ENCODE measurements at places on chromosomes 4 and X.

DNA sequence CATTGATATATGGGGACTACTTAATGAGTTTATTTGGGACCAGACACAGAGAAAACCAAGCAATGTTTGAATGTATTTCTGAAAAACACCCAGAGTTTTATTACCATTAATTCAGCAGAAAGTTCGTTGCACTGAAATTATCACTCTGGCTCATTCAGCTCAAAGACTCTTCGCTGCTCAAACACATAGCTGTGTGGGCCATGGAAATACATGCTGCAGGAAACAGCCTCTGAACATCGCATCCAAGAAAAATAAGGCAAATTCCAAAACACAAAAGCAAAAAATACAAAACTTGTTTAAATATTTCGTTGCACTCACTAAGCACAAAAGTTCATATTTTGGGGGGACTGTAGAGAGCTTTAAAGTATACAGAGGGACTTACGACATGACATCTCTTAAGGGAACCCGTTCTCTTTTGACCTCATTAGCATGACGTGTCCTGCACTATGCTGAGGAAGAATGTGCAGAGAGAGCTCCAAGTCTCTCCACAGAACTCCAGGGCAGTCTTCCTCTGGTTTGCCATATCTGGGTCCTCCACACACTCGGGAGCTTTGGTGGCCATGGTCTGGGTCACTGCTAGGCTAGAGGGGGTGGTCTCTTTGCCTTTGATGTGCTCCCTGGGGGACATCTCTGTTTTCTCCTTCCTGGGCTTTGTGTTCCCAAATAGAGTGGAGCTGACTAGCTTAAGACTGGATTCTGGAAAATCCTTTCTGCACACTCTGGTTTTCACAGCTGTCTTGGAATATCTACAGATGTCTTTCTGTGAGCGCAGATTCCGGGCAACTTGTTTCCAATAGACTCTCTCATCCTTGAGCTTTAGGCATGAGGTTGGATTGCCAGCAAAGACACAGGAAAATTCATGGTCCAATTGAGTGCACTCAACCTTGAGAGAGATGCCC lies 2.8 kb downstream of the FGFBP1 start:
- no peak for DNase-seq

DNA sequence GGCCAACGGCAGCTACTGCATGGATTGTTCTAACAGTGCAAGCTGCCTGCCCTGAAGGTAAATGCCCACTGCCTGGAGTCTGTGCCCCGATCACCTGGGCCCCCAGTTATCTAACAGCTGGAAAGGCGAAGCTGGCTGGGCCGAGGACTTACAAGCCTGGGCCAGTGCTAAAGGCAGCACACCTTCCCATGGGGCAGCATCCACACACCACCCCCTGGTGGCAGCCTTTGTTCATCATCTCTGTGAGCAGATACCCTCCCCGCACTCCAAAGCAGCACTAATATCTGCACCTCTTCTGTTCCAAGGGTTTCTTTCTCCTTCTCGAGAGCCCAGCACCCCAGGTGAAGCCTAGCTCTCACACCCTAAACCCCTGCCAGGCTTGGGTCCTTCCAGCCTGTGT lies 7.6 kb downstream of the SLC2A9 start:
- DNase-seq = peak; percentile 60

DNA sequence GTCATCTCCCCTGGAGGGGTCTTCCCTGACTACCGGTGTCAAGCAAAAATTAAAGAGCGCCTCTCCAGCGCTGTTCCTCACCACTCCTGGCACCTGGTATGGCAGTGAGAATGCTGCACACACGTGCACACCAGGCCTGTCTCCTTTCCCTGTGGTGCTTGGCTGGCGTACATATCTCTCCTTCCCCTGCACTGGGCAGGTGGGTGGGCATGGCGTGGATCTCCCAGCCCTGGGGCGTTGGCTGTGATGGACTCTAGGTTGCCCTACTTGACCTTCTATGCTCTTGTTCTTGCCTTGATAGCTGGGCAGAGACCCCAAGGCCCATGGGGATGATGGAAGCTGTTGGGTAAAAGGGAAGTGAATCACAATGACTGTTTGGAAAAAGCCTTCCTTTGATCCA lies 109.2 kb downstream of the CLNK start:
- no peak for DNase-seq

DNA sequence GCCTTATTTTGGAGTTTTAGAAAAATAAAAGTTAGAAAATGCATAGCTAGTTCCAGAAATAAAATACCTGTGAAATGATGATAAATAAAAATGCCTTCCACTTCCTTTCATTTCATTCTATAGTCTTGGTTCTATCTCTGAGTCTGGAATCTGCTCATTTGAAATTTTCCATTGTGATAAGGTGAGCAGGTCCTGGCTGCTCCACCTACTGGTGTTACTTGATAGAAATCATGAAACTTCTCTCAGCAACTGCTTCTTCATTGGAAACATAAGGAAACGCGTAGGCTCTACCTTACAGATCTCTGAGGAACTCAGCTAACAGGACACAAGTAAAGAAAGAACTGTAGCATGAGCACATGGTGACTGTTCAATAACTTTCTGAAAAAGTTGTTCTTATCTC lies 141.8 kb downstream of the DCHS2 start:
- DNase-seq = no peak

Data from activated CD4-positive, alpha-beta T cell treated with anti-CD3 and anti-CD28 coated beads, Interleukin-2, amount 50 U/mL, for 48 hours (primary cell).